ENCODE measurements at places on chromosomes 2 and 18.

DNA sequence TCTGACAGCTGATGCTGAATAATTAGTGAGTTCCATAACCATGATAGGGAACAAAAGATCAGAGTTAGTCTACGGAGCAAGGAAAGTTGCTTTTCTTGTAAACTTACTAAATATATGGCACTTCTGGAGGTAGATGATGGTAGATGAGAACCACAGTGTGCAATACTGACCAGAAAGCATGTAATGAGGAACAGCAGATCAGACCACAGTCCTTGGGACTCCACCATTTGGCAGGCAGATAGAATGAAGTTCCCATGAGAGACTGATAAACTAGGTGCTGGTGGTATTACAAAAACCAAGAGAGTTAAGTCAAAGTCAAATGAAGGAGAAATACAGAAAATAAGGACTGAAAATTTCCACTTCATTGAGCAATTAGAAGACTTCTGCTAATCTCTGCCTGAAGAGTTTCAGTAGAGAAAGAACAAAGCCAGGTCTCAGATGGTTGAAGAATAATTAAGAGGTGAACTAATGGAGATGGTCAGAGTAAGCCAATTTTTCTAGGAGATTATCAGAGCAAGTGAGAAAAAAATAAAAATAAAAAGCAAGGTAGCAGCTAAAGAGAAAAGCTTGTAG is 10.4 kb downstream of the CERKL start:
- H3K4me3 ChIP-seq, result no peak overlapping the region
- no peaks in the 10 kb centered on the region for H3K27me3 ChIP-seq
- no peaks in the 10 kb centered on the region for H3K4me1 ChIP-seq
- no peaks in the 10 kb centered on the region for H3K36me3 ChIP-seq

DNA sequence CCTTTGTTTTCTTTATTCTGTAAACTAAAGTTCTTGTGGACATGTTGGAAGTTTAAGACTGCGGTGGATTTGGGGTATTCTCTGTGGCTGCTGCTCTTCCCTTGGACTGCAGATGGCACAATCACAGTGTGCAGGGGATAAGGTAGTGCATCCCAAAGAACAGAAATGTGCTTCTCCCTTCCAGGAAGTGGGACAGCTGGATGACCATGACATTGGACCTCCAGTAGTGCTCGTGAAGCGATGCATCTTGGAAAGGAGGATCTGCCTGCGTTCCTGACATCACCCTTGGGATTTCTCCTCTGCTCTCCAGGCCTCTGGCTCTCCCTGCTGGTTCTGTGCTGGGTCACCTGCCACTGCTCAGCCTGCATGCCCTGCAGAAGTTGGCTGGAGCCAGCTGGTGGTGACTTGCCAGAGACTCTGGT is 109.9 kb downstream of the SLC4A3 start:
- H3K27ac ChIP-seq, result no peak overlapping the region
- no peak overlapping the region for H3K4me3 ChIP-seq
- DNase-seq, result no peak

DNA sequence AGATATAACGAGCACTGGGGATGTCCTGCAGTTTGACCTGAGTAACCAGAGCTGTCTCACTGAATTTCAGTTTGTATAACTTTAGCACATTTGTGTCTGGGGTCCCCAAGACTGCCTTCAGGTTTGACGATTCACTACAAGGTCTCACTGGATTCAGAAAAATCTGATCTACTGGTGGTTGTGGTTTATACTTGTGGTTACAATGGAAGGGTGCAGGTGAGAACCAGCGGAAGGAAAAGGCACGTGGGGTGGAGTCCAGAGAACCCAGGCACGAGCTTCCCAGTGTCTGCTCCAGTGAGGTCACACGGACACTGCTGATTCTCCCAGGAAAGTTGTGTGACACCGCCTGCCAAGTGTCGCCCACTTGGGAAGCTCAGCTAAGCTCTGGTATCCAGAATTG is 126.0 kb downstream of the ZNF236 start:
- DNase-seq, result no peak
- H3K27ac ChIP-seq, result no peak overlapping the region
- no peaks in the 10 kb centered on the region for H3K27me3 ChIP-seq
- no peaks in the 10 kb centered on the region for H3K4me1 ChIP-seq

- peaks cover 27% of the 10 kb centered on the region for H3K4me1 ChIP-seq
- no peak for DNase-seq
- H3K4me3 ChIP-seq, result no peak overlapping the region
- no peaks in the 10 kb centered on the region for H3K27me3 ChIP-seq
- H3K27ac ChIP-seq, result peak overlapping the region; percentile 28
- H3K36me3 ChIP-seq, result no peaks in the 10 kb centered on the region
Observed at GRCh38 chr18:55419132-55419946, 168.7 kb downstream of the TCF4 start.

- DNase-seq, result no peak
- no peaks in the 10 kb centered on the region for H3K36me3 ChIP-seq
- no peaks in the 10 kb centered on the region for H3K27me3 ChIP-seq
- no peak overlapping the region for H3K27ac ChIP-seq
- peaks cover 17% of the 10 kb centered on the region for H3K4me1 ChIP-seq
- H3K4me3 ChIP-seq, result no peak overlapping the region
Observed at GRCh38 chr2:99442837-99443236, 47.0 kb downstream of the REV1 start.

GRCh38 chr2:26585100-26585499 is 56.1 kb downstream of the CIB4 start:
- H3K36me3 ChIP-seq, result no peaks in the 10 kb centered on the region
- H3K27ac ChIP-seq, result no peak overlapping the region
- H3K4me1 ChIP-seq, result no peaks in the 10 kb centered on the region
- DNase-seq, result no peak
- H3K4me3 ChIP-seq, result no peak overlapping the region
- H3K27me3 ChIP-seq, result no peaks in the 10 kb centered on the region

DNA sequence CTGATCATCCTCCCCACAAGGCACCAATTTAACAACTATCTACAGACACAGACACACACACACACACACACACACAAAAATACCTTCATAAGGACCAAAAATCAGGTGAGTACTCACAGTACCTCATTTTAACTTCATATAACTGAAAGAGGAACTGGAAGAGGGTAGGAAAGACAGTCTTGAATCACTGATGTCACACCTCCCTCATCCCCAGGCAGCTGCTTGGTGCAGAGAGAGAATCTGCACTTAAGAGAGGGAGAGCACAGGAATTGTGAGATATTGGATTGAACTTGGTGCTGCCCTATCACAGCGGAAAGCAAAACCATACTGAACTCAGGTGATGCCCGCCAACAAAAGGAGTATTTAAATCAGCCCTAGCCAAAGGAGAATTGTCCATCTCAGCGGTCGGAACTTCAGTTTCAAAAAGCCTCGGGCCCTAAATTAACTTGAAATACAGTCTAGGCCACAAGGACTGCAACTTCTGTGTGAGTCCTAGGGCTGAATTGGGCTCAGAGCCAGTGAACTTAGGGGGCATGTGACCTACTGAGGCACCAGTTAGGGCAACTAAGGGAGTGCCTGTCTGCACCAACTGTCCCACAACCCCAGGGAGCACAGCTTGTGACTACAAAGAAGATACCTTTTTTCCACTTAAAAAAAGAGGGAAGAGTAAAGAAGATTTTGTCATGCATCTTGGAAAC is 211.1 kb downstream of the LRATD1 start:
- no peaks in the 10 kb centered on the region for H3K4me1 ChIP-seq
- H3K27me3 ChIP-seq, result no peaks in the 10 kb centered on the region
- H3K27ac ChIP-seq, result no peak overlapping the region
- no peak overlapping the region for H3K4me3 ChIP-seq
- no peak for DNase-seq
- no peaks in the 10 kb centered on the region for H3K36me3 ChIP-seq

DNA sequence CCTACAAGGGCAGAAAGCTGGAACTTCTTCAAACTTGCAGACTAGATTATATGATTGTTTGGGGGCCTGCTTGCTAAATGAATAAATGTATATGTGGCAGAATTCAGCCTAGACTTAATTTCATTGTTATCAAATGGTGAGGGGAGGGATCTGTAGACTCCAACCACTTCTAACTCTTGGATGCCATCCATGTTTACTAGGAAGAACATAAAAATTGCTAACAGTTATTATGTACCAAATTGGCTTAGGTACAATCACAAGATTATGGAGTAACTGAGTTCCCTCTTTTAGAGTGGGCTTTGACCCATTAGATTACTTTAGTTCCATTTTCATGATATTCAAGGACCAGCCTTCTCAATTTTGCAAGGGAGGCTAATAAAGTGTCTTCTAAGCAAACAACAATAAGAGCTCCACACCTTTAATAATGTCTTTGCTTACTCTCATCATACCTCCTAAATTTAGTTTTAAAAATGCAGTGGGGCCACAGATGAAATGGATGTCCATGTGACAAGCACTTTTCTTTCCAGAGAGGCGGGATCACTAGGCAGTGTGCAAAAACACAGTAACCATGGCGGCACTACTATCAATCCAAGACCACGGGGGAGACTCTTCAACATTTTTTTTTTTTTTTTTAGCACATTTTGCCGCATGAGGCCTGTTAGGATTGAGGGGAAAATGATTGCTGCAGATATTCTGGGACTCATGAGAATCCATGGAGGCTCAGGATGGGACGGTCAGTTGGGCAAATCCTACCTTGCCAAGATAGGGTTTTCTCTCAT is 217.6 kb upstream of the SPRED2 start:
- no peaks in the 10 kb centered on the region for H3K4me1 ChIP-seq
- H3K36me3 ChIP-seq, result no peaks in the 10 kb centered on the region
- DNase-seq, result no peak
- H3K4me3 ChIP-seq, result no peak overlapping the region
- no peaks in the 10 kb centered on the region for H3K27me3 ChIP-seq
- H3K27ac ChIP-seq, result no peak overlapping the region

DNA sequence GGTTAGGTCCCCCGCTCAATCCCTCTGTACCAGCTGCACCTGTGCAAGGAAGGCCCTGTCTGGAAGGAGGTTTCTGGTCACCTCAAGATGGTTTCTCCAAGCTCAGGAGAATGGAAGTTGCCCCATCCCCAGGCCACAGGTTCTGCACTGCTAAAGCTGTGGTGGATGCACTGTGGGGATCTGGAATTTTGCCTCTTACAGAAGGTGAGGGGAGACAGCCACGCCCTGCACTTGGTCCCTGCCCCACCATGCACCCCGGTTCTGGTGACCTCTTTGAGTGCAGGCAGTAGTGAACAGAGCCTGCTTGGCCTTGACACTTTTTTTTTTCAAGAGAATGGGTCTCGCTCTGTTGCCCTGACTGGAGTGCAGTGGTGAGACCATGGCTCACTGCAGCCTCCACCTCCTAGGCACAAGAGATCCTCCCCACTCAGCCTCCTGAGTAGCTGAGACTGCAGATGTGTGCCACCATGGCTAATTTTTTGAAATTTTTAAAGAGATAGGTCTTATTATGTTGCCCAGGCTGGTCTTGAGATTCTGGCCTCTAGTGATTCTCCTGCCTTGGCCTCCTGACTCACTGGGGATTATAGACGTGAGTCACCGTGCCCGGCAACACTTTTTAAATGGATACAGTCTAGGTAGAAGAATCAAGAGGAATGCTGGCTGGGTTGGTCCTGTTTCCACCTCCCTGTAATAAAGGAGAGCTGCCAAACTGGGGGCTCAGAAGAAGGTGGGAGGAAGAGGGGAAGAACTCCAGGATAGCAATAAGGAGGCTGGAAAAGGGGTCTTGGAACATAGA is 5.8 kb upstream of the NT5DC4 start:
- no peaks in the 10 kb centered on the region for H3K27me3 ChIP-seq
- no peak for DNase-seq
- no peaks in the 10 kb centered on the region for H3K36me3 ChIP-seq

DNA sequence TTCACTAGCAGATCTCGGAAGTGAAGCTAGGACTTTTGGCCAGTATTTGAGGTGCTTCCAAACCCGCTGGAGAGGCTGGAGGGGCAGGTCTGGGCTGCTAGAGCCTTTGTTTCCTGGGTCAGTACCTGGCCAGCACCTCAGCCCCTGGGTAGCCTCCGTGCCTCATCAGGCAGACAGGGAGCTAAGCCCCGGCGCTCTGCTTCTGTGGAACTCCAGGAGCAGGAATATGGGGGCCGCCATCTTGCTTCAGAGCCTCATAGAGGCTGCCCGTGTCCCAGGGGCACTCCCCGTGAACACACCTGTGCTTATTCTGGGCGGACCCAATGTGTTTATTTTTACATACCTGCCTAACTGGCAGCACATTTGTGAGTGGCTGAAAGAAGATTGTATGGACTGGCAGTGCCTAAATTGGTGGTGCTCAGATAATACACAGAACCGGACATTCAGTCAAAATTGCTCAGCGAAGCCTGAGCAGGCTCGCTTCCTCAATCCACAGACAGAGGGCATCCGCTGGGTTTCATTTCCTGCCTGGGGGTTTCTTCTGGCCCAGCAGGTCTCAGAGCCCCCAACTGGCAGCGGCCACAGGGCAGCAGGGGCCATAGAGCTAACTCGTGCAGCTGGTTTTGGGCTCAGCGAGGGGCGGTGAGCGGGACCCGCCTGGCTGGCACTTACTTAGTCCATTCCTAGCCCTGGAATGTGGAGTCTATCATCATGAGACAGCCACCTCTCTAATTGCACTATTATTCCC is 176.8 kb upstream of the ALKAL2 start:
- H3K4me3 ChIP-seq, result no peak overlapping the region
- no peaks in the 10 kb centered on the region for H3K36me3 ChIP-seq
- no peak for DNase-seq
- no peak overlapping the region for H3K27ac ChIP-seq
- no peaks in the 10 kb centered on the region for H3K4me1 ChIP-seq

DNA sequence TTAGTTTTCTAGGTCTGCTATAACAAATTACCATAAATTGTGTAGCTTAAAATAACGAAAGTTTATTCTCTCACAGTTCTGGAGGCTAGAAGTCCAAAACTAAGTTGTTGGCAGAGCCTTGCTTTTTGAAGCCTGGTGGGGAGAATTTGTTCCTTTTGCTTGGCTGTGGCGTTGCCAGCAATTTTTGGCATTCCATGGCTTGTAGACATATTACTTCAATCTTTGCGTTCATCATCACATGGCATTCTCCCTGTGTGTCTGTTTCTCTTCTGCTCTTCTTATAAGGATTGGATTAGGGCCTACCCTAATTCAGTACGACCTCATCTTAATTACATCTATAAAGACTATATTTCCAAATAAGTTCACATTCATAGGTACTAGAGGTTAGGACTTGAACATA is 217.7 kb downstream of the MBD5 start:
- DNase-seq, result no peak
- no peaks in the 10 kb centered on the region for H3K36me3 ChIP-seq
- no peaks in the 10 kb centered on the region for H3K27me3 ChIP-seq
- no peak overlapping the region for H3K27ac ChIP-seq
- no peaks in the 10 kb centered on the region for H3K4me1 ChIP-seq

DNA sequence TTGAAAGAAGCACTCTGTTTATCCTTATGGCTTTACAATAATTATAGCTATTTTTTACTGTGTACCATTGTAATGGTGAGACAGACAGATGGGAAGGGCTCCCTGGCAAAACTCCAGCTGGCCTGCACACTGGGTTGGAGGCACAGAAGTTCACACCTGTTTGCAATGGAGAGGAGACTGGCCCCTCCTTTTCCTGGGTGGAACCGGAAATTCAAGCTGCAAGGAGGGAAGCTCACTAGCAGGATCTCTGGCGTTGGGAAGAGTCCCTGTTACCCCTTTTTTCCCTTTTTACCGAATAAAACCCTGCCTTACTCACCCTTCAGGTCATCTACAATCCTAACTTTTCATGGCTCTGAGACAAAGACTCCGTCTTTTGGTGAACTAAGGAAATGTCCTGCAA is 100.3 kb upstream of the TFPI start:
- H3K27ac ChIP-seq, result no peak overlapping the region
- H3K4me1 ChIP-seq, result peaks cover 8% of the 10 kb centered on the region
- no peak for DNase-seq
- no peaks in the 10 kb centered on the region for H3K27me3 ChIP-seq
- H3K4me3 ChIP-seq, result no peak overlapping the region

GRCh38 chr2:68620772-68621171 is 22.6 kb upstream of the PROKR1 start:
- no peaks in the 10 kb centered on the region for H3K27me3 ChIP-seq
- no peaks in the 10 kb centered on the region for H3K36me3 ChIP-seq
- DNase-seq, result no peak
- H3K4me3 ChIP-seq, result no peak overlapping the region
- no peak overlapping the region for H3K27ac ChIP-seq
- H3K4me1 ChIP-seq, result no peaks in the 10 kb centered on the region

All from H1 (cell line).